AML-193 (cell line): ENCODE measurements at places on chromosomes 6 and 20.

DNA sequence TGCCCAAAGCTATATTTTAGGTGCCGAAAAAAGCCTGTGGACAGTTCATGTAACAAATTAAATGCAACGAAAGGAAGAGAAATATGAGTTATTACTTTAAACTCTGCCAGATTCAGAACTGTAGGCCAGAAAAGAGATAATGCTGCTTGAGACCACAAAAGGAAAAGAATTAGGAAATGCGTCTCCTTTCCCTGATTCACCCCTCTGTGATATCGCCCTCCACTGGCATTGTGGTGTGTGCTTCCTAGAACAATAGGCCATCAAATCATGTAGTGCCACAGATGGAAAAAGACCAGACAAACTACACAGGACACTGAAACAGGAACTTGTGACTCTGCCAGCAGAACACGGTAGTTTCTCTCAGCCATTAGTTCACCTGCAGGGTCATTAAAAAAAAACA, 14.7 kb upstream of the LAMA4 start:
- no peak for DNase-seq

GRCh38 chr20:14633507-14633906, 296.1 kb upstream of the FLRT3 start:
- DNase-seq = no peak

- DNase-seq = no peak
Observed at GRCh38 chr6:33830635-33831240, 26.9 kb upstream of the MLN start.

DNA sequence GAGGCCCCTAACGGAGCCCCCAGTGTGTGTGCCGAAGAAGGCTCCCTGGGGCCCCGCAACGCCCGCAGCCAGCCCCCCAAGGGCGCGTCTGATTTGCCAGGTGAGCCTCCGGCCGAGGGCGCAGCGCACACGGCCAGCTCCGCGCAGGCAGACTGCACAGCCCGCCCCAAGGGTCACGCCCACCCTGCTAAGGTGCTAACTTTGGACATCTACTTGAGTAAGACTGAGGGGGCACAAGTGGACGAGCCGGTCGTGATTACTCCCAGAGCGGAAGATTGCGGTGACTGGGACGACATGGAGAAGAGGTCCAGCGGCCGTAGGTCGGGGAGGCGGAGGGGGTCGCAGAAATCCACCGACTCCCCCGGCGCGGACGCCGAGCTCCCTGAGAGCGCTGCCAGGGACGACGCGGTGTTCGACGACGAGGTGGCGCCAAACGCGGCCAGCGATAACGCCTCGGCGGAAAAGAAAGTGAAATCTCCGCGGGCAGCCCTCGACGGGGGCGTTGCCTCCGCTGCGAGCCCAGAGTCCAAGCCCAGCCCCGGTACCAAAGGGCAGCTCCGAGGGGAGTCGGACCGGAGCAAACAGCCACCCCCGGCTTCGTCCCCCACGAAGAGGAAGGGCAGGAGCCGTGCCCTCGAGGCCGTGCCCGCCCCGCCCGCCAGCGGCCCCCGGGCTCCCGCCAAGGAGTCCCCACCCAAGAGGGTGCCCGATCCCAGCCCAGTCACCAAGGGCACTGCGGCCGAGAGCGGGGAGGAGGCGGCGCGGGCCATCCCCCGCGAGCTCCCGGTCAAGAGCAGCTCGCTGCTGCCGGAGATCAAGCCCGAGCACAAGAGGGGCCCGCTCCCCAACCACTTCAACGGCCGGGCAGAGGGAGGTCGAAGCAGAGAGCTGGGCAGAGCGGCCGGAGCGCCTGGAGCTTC, 117.0 kb downstream of the RTN4IP1 start:
- DNase-seq = peak; percentile 52

DNA sequence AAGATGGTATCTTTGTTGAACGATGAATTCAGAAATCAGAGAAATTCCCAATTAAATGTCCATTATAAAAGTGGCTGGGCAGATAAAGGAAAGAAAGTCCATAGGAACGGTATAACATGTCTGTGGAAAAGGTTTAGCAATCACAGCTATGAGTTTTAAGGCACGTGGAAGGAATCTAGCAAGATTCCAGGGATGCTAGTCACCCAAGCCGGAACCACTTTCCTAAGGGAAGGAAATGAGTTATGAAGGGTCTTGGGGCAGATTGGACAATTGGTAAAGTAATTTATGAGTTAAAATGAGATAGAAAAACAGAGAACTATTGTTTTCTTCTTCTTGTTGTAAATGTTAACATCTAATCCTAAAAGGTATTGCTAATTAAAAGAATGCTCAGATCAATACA, 384.8 kb downstream of the ADGRB3 start:
- DNase-seq = no peak

DNA sequence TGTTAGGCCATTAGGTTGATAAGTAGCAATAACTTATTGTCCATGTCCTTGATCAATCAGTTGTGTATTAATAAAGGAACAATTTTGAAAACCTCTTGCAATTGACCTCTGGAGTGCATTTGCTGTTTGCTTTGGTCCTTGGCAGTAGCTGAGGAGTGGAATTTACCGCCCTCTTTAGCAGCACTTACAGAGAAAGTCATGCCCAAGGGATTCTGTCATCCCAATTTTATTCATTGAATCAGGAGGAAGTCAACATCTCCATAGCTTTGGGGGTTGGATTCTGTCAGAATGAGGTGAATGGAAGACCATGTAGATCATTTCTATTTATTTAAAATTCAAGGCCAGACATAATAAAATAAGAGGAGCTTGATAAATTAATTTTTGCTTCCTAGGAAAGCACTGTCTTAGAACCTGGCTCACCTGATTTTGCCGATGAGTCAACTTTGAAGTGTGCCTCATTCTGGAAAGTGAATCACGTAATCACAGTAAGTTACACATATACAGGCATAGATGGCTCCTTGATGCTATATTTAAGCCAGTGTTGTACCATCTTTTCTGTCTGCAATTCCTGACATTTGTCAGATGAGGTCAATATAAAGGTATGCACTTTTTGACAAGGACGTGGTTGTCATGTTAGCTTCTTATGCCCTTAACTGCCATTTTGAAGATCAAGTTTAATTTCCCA, 128.7 kb upstream of the MLIP start:
- no peak for DNase-seq

DNA sequence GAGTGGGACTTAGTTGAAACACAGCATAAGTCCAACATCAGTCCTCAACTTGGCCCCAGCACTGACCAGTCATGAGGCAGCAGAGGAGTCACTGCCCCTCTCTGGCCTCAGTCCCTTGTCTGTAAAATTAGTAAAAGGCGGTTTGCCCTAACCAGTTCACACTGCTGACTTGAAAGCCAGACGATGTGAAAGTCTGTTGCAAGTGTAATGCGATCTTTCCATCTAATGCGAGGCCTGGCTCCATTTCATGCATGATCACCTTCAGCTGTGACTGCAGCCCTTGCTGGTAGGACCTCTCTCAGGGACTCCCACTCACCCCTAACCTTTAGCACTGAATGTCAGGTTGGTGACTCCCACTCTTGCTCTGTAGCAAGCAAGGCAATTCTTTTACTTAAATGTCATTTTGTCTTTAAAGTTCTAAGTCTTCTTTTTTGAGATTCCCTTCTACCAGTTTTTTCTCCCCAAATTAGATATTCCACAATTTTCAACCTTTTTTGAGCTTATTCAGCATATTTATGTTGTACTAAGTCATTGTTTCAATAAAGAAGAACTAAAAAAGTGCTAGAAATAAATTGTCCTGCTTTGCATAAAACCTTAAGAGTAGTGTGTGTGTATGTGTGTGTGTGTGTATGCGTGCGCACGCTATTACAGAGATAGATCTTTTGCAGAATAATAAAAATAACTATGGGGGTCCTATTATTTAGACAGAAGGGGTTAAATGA, 245.5 kb downstream of the PACRG start:
- DNase-seq = no peak

DNA sequence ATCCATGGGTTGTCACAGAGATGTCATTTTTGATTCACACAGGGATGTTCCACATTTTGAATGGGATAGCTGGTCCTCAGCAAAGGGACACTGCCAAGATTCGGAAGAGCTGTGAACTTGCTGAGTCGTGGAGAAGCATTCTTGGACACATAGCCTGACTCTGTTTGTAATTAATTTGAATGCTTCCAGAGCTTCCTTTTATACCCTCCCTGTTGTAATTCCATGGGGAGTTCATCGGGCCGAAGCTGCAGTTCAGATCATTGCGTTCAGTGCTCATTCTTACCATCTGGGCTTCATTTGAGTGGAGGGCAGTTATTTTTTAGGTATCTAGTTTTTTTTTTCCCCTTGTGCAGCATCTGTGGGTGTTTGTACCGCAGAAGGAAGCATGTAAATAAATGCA, 126.5 kb downstream of the SLC24A3 start:
- DNase-seq = no peak

- no peak for DNase-seq
Observed at GRCh38 chr6:169962604-169963469, 211.4 kb downstream of the ERMARD start.

GRCh38 chr20:12289465-12289864, 371.8 kb downstream of the BTBD3 start:
- DNase-seq = no peak
